ENCODE measurements at places on chromosomes 5 and 9.
A peak's percentile ranks its signal among the peaks of the same experiment; 100 is the strongest.

- DNase-seq = no peak
Observed at GRCh38 chr5:174693697-174694385, 30.5 kb upstream of the MSX2 start.

GRCh38 chr9:135394131-135394530 is 85.5 kb upstream of the PPP1R26 start:
- no peak for DNase-seq

DNA sequence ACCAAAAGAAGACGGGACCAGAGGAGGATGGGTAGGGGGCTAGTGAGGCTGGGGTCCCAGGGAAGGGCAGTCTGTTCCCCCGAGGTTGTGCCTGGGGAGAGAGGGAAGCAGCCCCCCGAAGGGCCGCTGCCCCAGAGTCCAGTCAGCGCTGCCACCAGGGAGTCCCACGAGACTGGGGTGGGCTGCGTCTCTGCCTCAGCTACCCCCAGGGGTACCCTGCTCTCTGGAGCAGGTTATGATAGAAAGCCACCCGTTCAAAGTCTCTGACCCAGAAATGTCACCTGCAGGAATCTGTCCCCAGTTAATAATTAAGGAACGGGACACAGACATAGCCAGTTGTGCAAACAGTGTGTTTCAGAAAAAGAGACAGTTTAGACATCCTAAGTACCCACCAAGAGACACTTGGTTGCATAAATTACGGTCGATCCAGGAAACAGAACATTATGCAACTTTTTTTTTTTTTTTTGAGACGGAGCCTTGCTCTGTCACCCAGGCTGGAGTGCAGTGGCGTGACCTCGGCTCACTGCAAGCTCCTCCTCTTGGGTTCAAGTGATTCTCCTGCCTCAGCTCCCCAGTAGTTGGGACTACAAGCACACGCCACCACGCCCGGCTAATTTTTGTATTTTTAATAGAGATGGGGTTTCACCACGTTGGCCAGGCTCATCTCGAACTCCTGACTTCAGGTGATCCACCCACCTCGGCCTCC is 10.7 kb upstream of the AGPAT2 start:
- DNase-seq = no peak

GRCh38 chr5:64612344-64612961 is 77.8 kb upstream of the SHISAL2B start:
- DNase-seq = no peak

- DNase-seq = no peak
Observed at GRCh38 chr5:62585751-62586150, 7.1 kb downstream of the LRRC70 start.

DNA sequence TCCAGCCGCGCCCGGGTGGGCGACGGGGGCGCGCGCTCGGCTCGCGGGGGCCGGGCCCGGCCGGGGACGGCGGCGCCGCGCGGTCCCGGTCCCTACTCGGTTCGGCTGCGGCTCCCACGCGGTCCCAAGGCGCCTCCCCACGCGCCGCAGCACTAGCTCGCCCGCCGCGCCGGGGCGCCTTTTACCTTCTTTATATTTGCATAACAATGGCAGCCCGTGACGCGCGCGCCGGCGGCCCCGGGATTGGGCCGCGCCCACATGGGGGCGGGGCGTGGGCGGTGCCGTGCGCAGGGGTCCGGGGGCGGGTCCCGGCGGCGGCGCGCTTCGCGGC is at the start of gene NRARP:
Gene NRARP, minus strand, starts transcription at position 154 of the 331 bp plus-strand sequence. CDS start 343 bp downstream, outside the sequence.
- peak; percentile 75 for DNase-seq

DNA sequence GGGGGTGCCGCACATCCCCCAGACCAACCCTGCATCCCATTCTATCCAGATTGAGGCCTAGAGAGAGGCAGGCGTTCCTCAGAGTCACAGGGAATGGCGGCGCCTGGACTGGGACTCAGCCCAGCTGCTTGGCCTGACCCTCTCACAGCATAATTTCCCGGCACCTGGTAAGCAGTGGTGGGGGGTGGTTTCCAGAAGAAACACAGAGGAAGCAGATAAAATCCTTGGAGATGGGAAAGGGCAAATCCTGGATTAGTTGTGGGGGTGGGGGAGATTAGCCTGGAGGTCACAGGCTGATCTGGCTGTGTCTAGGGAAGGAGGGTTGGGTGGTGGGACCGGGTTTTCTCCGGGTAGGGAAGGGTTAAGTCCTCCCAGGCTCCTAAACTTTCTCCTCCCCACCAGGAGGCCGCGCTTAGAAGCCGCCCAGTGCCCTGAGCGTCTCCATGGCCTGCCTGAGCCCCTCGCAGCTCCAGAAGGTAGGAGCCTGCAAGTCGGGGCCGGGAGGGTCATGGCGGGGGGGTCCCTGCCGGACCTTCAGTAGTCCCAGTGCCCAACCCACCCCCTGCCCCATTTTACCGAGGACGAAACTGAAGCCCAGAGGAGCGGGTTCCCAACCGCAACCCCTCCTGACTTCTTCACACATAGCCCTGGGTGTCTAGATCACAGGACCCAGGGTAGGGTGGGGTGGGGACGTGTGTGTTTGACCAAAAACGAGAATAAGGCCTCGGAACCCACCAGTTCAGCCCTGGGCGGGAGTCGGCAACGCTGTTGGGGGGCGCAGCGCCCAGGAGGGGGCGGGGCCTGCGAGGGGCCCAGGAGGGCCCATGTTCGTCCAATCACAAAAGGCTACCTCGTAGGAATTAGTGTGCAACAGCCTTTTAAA is 1.3 kb downstream of the PHYHD1 start:
- no peak for DNase-seq

- DNase-seq = no peak
Observed at GRCh38 chr9:97388721-97389238, 23.1 kb upstream of the TDRD7 start.

Measured in NCI-H1092 (cell line).